ENCODE measurements at places on chromosomes 12 and 14.
A peak's percentile ranks its signal among the peaks of the same experiment; 100 is the strongest.

DNA sequence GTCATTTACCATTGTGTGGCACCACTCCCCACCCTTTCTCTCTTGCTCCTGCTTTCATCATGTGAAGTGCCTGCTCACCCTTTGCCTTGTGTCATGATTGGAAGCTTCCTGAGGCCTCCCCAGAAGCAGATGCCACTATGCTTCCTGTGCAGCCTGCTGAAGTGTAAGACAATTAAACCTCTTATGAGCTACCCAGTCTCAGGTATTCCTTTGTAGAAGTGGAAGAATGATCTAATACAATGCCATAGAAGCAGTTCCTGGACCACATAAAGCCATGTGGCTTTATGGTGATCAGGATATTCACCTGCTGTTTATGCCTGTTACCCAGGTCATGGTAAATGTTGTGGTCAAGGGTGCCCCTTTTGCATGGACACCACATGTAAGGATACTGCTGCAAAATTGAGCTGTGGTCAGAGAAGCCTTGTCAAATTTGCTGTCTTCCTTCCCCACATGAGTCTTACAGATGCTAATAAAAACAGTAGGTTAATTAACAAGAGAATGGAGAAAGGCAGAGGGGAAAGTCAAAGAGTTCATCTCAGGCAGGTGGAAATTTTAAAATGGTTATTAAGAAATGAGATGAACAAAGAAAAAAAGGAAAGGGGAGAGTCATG, 112.8 kb upstream of the IFNG-AS1 start:
- no peak for DNase-seq

GRCh38 chr14:80419769-80420168, 208.5 kb upstream of the DIO2 start:
- no peak for DNase-seq

DNA sequence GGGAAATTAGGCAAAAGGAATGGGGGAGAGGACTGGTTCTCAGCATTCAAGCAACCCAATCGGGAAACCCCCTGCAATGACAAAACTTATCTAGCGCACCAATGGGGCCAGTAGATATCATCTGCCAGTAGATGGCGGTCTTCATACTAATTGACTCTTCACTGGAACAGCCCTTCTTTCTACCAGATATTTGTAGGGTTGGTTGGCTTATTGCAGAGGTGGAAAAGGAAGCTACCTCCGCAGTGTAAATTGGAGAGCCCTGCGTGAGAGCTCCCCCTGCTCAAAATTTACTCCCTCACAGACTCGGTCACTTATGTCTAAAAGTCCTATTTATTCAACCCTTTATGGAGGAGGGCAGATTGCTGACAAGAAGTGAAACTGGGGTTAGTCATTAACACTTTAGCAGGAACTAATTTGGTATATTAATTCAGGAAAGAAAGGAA, 166.1 kb upstream of the CCND2 start:
- DNase-seq = peak; percentile 53

- DNase-seq = no peak
Measured at GRCh38 chr14:74456684-74457564, 30.9 kb upstream of the SYNDIG1L start.

DNA sequence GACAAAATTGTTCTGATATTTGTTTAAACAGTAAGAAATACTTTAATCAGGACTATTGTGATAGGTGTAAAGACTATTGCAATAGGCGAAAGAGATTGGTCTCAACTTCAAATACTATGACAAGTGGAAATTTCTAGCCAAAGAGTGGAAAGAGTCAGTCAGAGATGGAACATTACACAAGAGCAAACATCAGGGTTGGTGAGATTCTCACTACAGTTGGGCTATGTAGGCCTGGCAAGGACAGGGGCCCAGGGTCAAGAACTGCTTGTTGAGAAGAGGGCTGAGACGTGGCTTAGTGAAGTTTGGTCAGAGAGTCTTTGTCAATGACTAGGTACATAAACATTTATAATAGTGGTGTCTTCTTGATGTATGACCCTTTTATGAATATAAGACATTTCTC, 19.4 kb downstream of the CAND1 start:
- no peak for DNase-seq

DNA sequence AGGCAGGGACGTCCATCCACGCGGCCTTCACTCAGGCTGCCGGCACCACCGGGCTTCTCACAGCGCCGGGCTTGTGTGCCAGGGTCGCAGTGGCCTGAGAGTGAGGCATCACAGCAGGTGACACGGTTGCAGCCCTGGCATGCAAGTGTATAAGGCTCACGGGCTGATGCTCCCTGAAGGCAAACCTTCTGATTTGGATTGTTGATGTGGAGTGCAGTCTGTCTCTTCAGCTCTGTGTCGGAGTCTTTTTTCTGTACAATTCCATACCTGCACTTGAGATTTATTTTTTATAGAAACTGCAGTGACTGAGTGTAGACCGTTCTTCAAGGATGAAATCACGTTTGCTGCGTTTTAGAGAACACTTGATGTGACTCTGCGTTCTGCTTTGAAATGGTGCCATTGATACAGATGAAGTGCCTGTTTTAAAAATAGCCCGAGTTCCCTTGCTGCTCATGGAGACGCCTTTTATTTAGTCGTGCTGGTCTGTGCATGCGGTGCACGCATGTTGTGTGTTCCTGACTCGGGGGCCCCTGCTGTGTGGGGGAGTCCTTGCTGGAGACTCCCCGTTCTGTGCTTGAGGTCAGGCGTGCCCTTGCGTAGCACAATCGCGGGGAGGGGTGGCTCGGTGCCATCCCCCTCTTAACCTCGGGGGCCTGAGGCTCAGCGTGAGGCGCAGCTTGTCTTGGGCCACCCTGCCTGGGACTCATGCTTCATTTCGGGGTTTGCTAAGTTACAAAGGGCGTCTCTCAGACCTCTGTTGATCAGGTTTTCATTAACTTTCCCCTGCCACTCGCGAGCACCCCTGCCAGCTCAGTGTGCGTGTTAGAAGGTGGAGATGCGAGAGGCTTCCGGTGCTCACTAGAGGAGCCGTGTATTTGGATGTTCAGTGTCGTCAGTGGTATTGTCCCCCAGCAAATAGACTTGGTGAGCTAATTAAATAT, 21.6 kb upstream of the AMN start:
- no peak for DNase-seq

- no peak for DNase-seq
Measured at GRCh38 chr14:82636426-82636825, 1102.8 kb upstream of the SEL1L start.

- no peak for DNase-seq
Measured at GRCh38 chr12:91870872-91871707, 274.6 kb downstream of the BTG1 start.

DNA sequence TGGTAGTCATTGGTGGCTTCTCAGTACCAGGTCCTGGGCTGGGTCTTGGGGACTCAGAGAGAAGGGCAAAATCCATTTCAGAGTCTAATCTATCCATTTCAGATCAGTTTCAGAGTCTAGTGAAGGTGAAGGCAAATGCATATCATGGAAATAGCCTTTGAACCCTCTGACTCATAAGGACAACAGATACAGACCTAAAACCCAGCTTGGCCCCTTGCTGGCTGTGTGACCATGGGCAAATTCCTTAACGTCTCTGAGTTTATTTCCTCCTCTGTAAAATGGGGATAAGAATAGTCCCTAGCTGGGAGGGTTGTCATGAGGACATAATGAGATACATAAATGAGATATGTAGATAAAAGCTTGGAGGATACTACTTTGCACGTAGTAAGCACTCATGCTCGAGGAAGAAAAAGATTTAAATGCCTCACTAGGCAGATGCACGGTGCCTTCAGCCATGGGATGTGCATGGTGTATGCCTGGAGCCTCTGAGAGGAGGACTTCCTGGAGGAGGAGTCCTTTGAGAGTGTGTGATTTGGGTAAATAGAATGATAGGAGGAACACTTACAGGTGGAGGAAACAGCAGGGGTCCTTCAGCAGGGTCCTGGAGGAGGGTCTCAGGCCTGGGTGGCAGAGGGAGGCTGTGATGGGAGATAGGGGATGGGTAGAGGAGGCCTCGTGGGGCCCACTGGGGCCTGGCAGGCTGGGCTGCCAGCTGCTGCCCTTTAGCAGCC, 8.0 kb downstream of the DTX1 start:
- DNase-seq = no peak

DNA sequence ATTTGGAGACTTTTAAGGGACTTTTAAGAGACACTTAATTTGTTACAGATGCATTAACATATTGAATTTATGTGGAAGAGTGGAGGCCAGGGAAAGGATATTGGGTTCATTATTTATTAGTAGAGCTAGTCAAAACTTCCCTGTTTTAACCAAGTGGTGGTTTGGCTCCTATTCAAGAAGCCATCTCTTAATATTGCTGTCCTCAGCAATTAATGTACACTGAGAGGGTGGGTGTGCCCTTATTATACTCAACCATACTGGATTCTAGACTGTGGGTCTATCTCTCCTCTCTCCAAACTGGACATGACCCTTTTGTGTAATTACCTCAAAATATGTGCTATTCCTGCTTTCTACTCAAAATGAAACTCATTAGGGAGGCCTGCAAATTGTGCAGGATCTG, 398.7 kb upstream of the DDHD1 start:
- no peak for DNase-seq

GRCh38 chr12:30136696-30137095, 353.0 kb upstream of the TMTC1 start:
- no peak for DNase-seq

DNA sequence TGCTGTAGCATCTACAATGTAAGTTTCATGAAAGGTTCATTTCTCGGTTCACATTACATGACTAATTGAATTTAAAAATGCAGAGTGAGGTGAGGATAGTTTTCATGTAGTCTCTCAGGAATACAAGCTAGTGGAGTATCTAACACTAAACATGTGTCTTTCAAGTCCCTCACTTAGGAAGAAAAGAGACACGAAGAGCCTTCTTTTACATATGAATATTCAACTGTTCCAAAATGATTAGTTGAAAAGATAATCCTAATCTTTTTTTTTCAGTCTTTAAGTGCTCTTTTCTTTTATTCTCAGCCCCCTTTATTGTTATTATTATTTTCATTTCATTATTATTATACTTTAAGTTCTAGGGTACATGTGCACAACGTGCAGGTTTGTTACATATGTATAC, 10.8 kb downstream of the PRR4 start:
- DNase-seq = no peak

DNA sequence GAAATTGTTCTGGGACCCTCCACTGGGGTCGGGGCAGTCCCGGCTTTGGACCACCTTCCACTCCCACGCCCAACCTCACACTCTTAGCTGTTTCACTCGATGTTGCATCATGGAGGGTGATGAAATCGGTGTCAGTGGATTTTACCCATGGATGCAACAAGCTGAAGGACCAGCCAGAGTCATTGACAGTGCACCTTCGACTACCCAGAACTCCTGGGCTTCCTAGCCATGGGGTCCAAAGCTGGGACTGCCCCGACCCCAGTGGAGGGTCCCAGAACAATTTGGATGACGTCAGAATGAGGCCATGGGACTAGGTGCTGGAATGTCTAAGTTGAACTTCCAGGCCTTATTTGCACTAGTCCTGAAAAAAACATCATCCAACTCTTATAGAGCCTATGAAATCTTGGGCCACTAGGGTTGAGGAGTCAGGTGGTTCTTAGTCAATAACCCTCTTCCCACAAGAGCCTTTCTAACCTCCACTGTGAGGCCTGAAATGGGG, 882 bp upstream of the IL23A start:
- no peak for DNase-seq

GRCh38 chr12:96392397-96392796, 7.8 kb downstream of the CDK17 start:
- DNase-seq = no peak

- DNase-seq = no peak
Measured at GRCh38 chr14:50501642-50502041, 30.7 kb downstream of the MAP4K5 start.

DNA sequence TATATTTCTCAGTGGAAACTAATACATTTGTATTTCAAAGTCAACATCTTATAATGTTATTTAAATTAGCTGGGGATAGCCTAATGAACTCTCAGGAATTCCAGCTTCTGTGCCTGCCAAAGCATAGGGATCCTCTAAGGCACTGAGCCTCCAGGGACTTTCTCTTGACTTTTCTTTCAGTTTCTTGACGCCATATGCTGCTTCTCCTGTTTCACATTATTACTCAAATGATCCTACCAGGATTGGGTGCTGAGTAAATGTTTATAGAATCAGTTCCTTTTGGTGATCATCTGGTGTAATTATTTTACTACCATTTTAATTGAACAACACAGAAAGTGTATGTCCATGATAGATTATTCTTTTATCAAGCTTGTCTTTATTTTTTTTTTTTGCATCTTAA, 7.9 kb downstream of the METTL25 start:
- DNase-seq = no peak

GRCh38 chr12:123602651-123603195, 824 bp downstream of the DDX55 start:
- DNase-seq = no peak

- no peak for DNase-seq
Measured at GRCh38 chr12:124088217-124088907, 115.3 kb downstream of the ZNF664 start.

- DNase-seq = no peak
Measured at GRCh38 chr14:83842547-83842946, 1687.4 kb upstream of the FLRT2 start.

DNA sequence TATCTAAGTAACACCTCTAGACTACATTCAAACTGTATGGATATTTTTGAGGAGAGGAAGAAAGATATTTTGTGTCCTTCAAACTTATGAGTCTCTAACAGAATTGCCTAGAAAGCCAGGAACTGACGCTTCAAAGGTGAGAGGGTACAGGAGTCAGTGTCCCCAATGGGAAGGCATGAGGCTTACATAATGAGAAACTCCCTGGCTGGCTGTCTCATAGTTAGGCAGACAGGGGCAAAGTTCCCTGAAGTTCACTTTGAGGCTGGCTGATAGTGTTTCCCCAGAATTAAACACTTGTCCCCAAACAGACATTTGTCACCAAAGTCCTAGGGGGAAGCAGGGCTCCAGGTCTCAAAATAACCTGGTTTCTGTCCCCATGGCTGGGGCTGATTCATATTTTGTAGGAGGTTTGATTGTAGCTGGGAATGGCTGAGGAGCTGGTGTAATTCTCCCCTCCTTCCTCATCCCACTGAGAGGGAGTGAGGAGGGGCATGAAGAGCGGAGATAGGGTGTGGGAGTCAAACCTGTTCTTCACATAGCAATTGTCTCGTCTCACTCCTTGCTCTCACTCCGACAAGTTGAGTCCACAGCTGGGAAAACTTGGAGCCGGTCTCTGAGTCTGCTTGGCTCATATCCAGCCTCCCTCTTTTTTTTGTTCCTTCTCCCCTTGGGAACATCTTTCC, 56.4 kb upstream of the CISTR start:
- DNase-seq = no peak

- no peak for DNase-seq
Measured at GRCh38 chr14:75519826-75520728, 2.2 kb upstream of the BATF start.

- DNase-seq = no peak
Measured at GRCh38 chr14:22993517-22993916, 11.2 kb upstream of the AJUBA start.

- DNase-seq = no peak
Measured at GRCh38 chr14:38405851-38406635, 150.2 kb upstream of the CLEC14A start.

DNA sequence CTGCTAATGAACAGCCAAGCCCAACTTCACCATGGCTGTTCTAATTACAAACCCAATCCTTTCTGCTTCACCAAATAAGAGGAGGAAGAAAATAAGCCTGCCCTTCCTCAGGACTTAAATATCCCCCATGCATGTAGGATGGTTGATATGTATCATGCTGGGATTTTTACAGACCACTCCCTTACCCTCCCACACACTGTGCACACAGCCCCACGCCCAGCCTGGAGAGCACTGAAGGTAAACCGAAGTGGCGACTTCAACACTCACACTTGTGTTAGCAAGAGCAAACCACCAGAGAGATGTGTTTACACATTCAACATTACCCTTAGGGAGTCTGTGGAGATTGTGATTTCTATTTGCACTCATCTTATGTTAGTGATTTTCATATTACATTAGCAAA, 241.2 kb downstream of the EGLN3 start:
- no peak for DNase-seq
